ENCODE measurements at places on chromosomes 12 and 14. TPM values are rescaled to one million over a fixed set of nuclear protein-coding genes. Genes with fewer than 3 reads are reported as not detected.

HOXC13 gene
- total RNA-seq, result 0.23 TPM

SSTR1 gene
- 1.5 TPM for total RNA-seq

CELA1 gene
- not detected for total RNA-seq

TAS2R46 gene
- total RNA-seq, result 2.2 TPM

ABCD2 gene
- total RNA-seq, result 0.52 TPM

PRB4 gene
- not detected for total RNA-seq

LBHD2 gene
- not detected for total RNA-seq

DPY19L2 gene
- 9.3 TPM for total RNA-seq

MYO1A gene
- total RNA-seq, result 0.28 TPM

PCED1B gene
- total RNA-seq, result 7.2 TPM

PPP1R13B gene
- 29.6 TPM for total RNA-seq

SLC7A8 gene
- total RNA-seq, result 17.4 TPM

NRL gene
- total RNA-seq, result 1.4 TPM

CYP27B1 gene
- total RNA-seq, result 0.57 TPM

TCL1B gene
- total RNA-seq, result not detected

KRT2 gene
- total RNA-seq, result not detected

IRAK3 gene
- 24.3 TPM for total RNA-seq

ARID2 gene
- 27.8 TPM for total RNA-seq

DENND5B gene
- 13.1 TPM for total RNA-seq

DDN gene
- not detected for total RNA-seq

ZDHHC22 gene
- total RNA-seq, result not detected

BEST3 gene
- total RNA-seq, result not detected

OR6C2 gene
- not detected for total RNA-seq

DCN gene
- total RNA-seq, result 1,461 TPM

RHNO1 gene
- total RNA-seq, result 8.4 TPM

TAS2R43 gene
- 1.3 TPM for total RNA-seq

MYH6 gene
- total RNA-seq, result 1.3 TPM

ZBTB25 gene
- 13.3 TPM for total RNA-seq

RASSF8 gene
- 74.5 TPM for total RNA-seq
